Stimulated activated CD4-positive, alpha-beta T cell treated with anti-CD3 and anti-CD28 coated beads, Interleukin-4, amount 100 ng/mL, for 24 hours (primary cell): ENCODE measurements at places on chromosomes 5 and 9.

DNA sequence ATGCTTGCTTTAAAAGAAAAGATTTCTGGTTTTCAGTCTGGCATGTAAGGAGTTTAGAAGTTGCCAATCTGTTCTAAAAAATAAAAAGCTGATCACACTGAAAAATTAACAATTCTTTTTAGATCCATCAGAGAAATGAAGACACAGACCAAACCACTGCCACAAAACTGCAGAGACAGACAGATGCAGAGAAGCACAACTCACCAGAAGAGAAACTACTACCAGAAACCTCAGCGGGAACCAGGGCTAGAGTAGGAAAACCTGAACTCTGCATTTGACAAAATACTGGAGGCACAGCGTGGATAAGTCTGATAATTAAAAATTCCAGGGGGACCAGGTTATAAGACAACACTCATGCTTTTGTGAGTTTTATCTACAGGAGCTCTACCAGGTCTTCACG is 28.8 kb downstream of the FBXL17 start:
- DNase-seq = no peak

DNA sequence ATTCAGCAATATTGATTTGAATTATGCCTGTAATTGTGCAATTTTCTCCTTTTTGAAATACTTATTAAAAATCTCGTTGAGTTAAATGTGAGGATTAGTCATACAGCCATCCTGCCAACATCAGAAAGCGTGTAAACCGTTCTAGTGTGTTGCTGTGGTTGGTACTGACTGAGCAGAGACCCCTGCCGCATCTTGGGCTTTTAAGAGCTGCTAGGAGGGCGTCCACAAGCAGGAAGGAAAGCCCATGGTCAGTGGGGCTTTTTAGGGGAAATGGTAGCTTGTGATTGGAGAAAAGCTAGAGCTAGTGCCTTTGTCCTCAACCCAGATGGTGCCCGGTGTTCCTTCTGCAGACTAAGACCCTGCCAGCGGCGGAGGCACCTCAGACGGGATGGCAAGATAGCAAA is 1.3 kb downstream of the SDHA start:
- DNase-seq = peak; percentile 25

GRCh38 chr9:13284011-13284410 is 4.5 kb upstream of the MPDZ start:
- no peak for DNase-seq

DNA sequence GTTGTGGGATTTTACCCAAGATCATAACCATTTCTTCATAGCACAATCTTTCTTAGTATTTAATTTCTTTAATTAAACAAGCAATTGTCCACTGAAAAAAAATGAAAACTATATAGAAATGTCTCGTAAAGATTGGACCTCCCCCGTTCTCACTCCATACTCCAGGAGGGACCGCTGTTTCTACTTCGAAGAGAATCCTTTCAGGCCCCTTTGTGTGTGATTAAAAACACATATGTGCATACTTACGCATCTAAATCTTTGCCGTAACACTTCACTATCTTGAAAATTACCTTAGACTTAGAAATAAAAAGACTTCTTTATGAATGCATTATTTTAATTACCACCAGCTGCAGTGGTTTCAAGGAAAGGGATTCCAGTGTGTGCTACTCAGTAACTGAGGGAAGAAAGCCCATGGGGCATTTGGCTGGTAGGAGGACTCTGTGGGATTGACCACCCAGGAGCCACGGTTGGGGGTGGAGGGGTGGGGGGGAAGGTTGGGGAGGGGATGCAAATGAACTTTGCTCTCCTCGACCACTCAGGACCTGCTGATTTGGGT is 209.1 kb downstream of the FAM114A2 start:
- no peak for DNase-seq
